ENCODE measurements at places on chromosomes 5 and 9. TPM values are rescaled to one million over a fixed set of nuclear protein-coding genes. Genes with fewer than 3 reads are reported as not detected.

Gene SLC9A3
- 1.9 TPM for total RNA-seq

Gene SAXO1
- total RNA-seq, result not detected

Gene ARHGEF37
- total RNA-seq, result 6.2 TPM

Gene PITX1
- total RNA-seq, result not detected

Gene C5orf52
- total RNA-seq, result not detected

Gene IGIP
- total RNA-seq, result 3.1 TPM

Gene NEURL1B
- 1.7 TPM for total RNA-seq

Gene SNCAIP
- not detected for total RNA-seq

Gene YTHDC2
- 39.3 TPM for total RNA-seq

Gene LECT2
- not detected for total RNA-seq

Gene LCN2
- total RNA-seq, result not detected

Gene NMUR2
- total RNA-seq, result not detected

Measured in melanocyte of skin (primary cell).